ENCODE measurements at places on chromosomes 5 and 9.

DNA sequence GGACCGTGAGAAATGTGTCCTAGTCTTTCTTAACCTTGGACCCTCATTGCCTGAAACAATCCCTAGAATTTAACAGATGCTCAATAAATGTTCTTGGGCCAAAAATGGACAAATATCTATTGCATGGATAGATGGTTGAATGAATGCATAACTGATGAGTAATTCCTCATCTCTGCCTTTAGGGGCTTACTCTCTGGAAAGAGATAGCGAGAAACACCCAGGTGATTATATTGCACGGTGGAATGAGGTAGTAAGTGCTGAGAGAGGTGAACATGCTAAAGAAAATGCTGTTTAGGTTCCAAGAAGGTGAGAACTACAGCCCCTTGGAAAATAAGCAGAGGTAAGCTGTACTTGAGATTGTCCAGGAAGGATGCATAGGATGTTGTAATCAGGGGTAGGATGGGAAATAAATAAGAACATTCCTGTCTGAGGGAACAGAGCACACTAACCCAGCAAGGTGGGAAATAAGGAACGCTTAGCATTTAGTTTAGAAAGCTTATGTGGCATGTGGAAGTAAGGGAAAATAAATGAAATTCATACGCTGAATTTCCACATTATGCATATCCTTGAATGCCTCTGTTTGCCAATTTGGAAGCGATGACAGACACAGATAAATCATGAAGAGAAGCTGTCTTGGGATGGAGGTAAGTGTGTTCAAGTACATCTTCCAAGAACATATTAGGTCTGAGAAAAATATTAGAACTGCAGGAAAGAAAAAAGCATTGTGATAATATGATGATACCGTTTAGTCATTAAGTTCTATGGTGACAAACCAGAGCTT is 426.6 kb downstream of the ARHGEF28 start:
- no peak for DNase-seq

DNA sequence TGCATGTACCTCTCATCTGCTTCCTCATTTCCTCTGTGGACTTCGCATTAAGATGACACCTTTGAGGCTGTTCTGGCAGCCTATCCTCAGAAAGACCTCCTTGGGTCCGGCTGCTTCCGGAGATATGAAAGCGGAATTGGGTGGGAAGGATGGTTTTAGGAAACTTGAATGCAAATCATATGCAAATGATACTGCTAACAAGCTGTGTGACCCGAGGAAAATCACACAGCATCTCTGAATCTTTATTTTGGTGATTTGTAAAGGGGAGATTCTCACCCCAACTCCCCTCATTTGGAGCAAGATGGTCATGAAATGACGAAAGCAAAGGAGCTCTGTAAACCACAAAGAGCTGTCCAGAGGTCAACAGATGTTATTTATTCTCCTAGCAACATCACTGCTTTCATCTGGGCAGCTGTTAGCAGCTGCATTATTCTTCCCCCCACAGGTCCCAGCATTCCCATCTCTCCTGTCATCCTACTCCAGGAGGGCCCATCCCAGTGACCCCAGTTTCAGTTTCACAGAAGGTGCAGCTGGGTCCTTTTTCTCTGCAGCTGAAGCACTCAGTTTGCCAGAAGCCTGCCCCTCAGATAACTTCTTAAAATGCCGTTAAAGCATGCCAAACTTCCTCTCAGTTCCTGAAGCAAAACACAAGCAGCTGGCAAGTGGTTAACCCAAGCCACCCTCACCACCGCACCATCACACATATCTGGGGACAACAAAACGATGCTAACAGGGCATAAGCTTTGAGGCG is 269.5 kb downstream of the SEC61B start:
- DNase-seq = no peak

DNA sequence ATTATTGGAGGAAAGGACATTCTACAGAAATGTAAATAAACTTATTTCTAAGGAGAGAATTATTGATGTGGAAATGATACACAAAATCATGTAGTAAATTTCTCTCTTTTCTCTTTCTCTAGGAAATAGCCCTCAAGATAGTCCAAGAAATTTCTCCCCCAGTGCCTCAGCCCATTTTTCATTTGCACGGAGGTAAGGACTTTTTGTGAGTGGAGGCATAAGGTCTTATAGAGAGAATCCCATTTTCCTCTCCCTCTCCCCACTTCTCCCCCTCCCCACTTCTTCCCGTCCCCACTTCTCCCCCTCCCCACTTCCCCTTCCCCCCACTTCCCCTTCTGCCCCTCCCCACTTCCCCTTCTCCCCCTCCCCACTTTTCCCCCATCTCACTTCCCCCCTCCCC is 106.6 kb downstream of the CD180 start:
- DNase-seq = no peak

GRCh38 chr9:129422843-129423192 is 198.1 kb downstream of the C9orf50 start:
- DNase-seq = no peak

DNA sequence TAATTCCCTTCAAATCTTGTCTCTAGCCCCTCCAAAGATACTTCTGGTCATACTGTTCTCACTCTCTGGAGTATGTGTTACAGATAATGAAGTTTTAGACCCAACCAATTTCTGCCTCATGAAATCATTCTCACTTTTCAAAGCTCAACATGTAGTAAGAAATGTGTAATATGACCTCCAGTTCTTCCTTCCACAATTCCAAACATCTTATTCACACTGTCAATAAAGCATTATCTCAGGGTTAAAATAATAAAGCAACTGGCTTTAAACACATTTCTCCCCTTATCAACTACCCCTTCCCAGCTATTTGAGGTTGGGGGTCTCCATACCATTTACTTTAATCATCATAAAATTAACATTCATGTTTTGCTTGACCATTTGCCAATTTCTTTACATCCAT is 654.1 kb downstream of the RAB3C start:
- no peak for DNase-seq

GRCh38 chr9:116574027-116574679 is 113.0 kb upstream of the TRIM32 start:
- DNase-seq = no peak

GRCh38 chr5:98128271-98128670 is 645.2 kb upstream of the RGMB start:
- no peak for DNase-seq

DNA sequence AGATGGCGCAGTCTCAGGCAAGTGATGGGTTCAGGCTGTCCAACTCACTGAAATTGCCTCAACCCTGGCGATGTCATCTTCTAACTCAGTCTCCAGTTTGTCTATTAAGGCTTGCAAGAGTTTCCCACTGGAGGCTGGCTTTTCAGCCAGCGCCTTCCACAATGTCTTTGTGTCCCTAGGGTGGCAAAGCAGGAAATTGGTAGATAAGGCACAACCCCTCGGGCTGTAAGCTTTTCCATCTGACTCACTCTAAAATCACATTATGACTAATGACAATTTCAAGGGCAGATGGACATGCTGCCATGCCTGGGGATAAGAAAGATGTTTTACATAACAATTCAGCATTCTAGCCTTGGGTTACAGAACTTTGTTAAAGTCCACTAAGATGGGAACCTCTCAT is 61.9 kb downstream of the MROH2B start:
- DNase-seq = no peak

- no peak for DNase-seq
These were observed 5.8 kb upstream of the CARD19 start for GRCh38 chr9:93090091-93090655.

DNA sequence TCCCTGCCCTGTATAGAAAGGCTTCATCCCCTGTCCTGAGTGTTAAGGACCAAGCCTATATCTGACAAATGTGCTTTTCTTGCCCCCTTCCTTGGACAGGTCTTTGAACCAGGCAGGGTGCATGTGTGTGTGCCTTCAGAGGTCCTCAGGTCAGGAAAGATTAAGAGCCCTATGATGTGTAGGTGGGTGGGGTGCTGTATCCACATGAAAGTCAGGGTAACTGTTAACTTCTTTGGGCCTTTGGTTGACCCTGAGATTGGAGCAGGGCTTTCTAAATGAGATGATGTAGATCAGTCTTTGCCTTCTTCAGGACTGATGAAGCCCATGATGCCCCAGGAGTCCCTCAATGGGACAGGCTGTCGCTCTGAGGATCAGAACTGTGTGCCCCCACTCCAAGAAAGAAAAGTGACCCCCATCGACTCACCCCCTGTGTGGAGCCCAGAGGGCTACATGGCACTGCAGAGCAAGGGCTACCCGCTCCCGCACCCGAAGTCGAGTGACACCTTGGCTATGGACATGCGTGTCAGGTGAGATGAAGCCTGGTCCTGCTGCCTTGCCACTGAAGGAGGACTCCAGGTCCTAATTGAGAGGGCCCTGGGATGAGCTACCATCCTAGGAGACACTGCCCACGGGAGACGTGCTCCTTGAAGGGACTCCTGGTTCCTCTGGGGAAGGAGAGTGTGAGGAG is 29.4 kb upstream of the POMT1 start:
- no peak for DNase-seq

DNA sequence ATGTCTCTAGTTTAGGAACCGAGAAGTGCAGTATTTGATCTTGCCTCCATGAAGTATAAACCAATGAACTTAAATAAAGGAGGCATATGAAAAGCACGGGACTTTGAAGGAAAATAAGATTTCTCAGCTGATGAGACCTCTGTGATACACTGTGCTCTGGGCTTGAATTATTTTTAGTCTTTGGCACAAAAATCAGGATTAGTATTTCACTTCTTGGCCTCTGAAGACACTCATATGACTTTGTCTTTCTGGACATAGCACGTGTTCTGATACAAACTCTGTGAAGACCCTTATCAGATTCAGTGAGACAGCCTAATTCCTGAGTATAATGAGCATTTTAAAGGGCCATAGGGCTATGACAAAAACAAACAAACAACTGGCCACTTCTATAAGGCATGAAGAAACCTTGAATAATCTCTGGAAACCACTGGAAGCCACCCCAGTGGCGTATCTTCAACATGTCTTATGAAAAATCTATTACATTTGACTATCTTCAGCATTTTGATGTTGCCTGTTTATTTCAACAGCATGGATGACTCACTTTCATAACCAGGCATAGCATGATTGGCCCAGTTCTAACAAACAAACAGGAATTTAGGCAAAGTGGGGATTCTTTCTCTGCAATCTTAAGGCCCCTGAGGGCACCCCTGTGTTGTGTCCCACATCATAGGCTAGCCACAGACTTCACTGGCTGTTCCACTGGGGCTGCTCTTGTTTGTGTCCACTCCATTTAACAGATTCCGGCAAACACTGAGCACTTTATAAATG is 90.3 kb upstream of the ZNF462 start:
- DNase-seq = no peak

GRCh38 chr9:35499701-35500030 is 9.8 kb downstream of the RUSC2 start:
- no peak for DNase-seq

- peak; percentile 43 for DNase-seq
These were observed 394.9 kb downstream of the GADD45G start for GRCh38 chr9:89999534-90000370.

Measured in CD4-positive, alpha-beta T cell treated with Interleukin-21 for 1 hour (primary cell).